NT2/D1 (cell line): ENCODE measurements at places on chromosomes 4 and X.

GRCh38 chr4:95263391-95263790 is 285.4 kb downstream of the UNC5C start:
- DNase-seq = no peak

DNA sequence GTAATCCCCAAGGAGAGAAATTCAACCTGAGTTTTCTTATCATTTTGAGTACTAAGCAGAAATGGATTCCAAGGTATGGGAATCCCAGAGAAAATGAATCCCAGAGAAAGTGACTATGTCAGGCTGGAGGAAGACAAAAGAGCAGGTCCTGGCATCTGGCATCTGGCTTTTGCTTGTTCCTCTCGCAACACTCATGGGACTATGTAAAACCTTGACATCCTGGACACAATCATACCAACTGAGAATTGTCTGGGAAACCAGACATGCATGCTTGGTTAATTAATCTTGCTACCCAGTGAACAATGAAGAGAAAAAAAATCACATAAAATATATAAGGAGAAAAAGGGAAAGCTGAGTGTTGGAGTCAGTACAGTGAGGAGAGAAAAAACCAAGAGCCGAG is 12.9 kb downstream of the DCAF8L1 start:
- DNase-seq = no peak

- DNase-seq = no peak
Measured at GRCh38 chr4:160836431-160836830, 1327.4 kb downstream of the FSTL5 start.

GRCh38 chrX:30270639-30271038 is 23.7 kb downstream of the MAGEB1 start:
- DNase-seq = no peak

DNA sequence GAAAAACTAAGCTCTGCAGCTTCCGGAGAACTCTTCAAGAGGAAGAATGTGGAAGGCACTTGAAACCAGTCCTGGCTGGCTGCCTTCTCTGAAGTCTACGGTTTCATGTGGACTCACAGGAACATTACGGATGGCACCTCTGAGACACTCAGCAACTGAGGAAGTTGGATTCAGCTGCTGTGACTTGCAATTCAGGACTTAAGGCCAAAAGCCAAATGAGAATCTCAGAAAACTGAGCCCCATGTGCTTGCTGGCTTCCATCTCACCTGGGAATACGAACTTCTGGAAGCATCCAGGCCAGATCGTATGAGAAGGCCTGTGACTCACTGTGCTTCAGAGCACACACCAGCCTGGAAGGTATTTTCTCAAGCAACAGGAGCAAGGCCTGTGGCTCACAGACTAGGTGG is 107.8 kb upstream of the GPC4 start:
- DNase-seq = no peak

DNA sequence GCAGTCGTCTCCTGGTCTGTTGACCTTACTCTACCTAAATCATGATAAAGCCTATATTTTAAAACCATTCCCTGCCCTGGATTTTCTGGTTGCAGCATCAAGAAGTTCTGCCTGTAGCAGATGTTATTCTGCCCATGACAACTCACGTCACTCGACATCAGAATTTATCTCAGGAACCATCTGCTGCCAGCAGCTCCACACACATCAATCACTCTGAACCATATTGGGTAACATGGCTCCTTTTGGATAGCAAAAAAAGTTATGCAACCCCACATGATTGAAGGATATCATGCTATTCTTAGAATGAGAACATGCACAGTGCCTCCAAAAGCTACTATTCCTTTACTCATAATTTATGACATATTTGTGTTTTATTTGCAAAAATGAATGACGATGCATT is 341.4 kb downstream of the DHRSX start:
- no peak for DNase-seq

DNA sequence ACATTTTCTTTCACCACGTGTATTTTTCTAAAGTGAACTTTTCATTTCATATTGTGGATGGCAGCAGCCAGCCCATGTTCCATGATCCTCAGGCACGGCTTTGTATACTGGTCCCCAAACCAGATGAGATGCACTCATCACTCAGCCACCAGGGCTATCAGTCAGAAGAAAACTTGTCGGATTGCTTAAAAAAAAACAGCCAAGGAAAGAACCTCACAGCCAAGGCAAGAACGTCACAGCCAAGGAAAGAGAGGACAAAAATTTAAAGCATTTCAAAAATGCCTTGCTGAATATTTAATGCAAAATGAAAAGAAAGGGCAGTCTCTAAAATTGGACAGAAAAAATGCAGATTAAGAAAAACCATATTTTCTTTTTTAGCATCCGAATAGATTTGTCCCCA is 333.3 kb downstream of the PDGFC start:
- no peak for DNase-seq

- DNase-seq = no peak
Measured at GRCh38 chrX:101190736-101191135, 28.9 kb upstream of the DRP2 start.

- DNase-seq = no peak
Measured at GRCh38 chrX:15269618-15270521, at the start of gene ASB9. Gene ASB9 (minus strand): TSS chrX:15270083. CDS start chrX:15269874, 209 bp downstream.
